ENCODE measurements at places on chromosomes 4 and X. TPM values are rescaled to one million over a fixed set of nuclear protein-coding genes. Genes with fewer than 3 reads are reported as not detected.

GRCh38 chr4:54716478-54717065 lies 58.8 kb downstream of the KIT start:
- H3K27me3 ChIP-seq, result peaks cover 6% of the 10 kb centered on the region
- no peaks in the 10 kb centered on the region for H3K36me3 ChIP-seq
- DNase-seq, result no peak
- peaks cover 4% of the 10 kb centered on the region for H3K4me1 ChIP-seq
- no peak overlapping the region for H3K27ac ChIP-seq
- H3K4me3 ChIP-seq, result no peak overlapping the region

DNA sequence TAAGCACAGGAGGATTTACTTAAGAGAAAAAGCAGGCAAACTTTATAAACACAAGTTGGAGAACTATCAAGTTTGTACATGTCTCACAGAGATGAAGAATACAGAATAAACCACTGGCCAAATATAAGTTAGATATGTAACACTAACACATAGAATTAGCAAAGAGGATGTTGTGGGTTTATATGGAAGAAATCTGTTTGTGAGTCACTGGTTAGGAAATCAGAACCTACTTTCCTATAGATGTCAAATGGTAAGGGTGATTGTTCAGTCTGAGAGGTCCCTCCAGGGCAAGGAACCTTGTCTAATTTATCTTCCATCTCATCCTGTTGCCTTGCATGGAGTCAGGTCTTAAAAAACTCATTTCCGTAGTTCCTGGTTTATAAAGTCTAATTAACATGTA lies 14.8 kb upstream of the ART3 start:
- no peak overlapping the region for H3K27ac ChIP-seq
- H3K4me3 ChIP-seq, result no peak overlapping the region
- no peak for DNase-seq
- peaks cover 22% of the 10 kb centered on the region for H3K4me1 ChIP-seq
- H3K36me3 ChIP-seq, result no peaks in the 10 kb centered on the region

DNA sequence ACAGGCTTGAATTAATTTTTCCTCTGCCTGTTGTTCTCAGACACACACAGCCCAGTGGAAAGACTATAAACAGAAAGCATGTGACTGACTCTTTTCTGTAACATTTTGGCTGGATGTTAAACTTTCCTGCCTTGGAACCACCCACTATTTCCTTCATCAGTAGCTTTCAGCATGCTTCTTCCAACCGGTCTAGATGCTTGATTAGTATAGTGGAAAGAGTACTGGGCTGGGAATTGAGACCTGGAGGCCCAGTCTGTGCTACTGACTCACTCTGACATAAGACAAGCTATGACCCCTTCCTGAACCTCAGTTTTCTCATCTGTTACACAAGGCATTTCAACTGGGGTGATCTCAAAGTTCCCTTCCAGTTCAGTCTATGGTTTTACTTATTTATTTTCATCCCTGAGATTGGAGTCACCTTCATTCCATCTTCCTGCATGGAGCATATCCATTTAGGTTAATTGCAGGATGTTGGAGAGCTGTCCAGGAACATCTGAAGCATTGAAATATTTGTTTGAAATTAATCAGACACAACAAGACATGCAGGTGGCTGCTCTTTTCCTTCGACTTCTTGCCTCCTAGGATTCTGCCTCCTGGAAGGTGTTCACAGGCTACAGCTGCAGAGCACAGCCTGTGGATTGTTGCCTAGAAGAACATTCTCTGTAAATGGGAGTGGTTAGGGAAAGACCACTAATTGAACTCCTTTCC lies 173.4 kb downstream of the RTL9 start:
- DNase-seq, result no peak
- H3K36me3 ChIP-seq, result no peaks in the 10 kb centered on the region
- H3K4me1 ChIP-seq, result no peaks in the 10 kb centered on the region
- H3K27me3 ChIP-seq, result no peaks in the 10 kb centered on the region

DNA sequence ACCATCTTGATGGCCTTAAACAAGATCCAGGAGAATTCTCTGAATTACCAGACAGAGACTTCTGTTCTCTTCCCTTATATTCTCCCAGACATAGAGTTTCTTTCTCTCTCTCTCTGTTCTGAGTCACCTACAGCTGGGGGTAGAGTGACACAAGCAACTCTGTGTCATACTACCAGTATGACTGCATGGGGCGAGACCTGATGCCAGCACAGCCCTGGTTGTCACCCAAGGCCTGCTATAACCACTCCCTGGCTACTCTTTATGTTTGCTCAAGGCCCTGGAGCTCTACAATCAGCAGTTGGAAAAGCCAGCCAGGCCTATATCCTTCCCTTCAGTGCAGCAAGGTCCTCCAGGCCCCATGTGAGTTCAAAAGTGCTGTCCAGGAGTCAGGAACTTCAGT lies 114.2 kb upstream of the TENT5D start:
- H3K27me3 ChIP-seq, result no peaks in the 10 kb centered on the region
- H3K27ac ChIP-seq, result no peak overlapping the region
- H3K4me1 ChIP-seq, result no peaks in the 10 kb centered on the region
- no peak overlapping the region for H3K4me3 ChIP-seq
- no peaks in the 10 kb centered on the region for H3K36me3 ChIP-seq

SSX2B gene
- not detected for total RNA-seq

Measured in T-helper 17 cell (primary cell).